ENCODE measurements at places on chromosomes 3 and 15.

DNA sequence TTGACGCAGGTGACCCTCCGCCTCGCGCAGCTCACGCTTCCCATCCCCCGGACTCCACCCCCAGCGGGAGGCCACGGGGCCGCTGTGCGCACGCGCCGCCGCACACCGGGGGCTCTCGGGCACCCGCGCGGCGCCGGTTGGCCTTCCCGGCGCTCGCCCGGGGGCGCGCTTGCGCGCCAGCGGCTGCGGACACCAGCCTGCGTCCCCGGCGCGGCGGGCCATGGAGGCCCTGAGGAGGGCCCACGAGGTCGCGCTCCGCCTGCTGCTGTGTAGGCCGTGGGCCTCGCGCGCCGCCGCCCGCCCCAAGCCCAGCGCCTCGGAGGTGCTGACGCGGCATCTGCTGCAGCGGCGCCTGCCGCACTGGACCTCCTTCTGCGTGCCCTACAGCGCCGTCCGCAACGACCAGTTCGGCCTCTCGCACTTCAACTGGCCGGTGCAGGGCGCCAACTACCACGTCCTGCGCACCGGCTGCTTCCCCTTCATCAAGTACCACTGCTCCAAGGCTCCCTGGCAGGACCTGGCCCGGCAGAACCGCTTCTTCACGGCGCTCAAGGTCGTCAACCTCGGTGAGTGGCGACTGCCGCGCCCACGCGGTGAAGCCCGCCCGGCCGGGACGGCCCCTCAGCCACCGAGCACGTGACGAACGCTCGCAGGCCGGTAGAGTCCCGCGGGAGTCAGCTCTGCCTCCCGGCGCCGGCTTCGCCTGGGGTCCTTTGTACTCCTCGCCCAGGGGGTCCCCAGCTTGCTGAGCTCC is at the start of gene C15orf61:
Gene C15orf61 (plus strand): TSS at position 103 of the 754 bp plus-strand sequence. CDS start 118 bp downstream, at position 221.
- DNase-seq = peak; percentile 81

DNA sequence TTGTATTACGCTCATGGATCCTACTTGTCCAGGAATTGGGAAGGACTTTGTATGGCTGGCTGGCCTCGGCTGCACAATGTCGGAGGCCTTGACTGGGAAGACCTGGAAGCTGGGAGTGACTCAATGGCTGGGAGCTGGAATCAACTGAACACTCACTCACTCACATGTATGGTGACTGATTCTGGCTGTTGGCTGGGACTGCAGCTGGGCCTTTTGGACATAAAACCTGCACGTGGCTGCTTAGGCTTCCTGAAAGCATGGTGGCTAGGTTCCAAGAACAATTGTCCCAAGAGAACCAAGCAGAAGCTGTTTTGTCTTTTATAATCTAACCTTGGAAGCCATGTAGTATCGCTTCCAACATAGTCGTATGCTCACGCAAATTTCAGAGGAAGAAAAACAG is 38.0 kb upstream of the CMTM8 start:
- DNase-seq = no peak

DNA sequence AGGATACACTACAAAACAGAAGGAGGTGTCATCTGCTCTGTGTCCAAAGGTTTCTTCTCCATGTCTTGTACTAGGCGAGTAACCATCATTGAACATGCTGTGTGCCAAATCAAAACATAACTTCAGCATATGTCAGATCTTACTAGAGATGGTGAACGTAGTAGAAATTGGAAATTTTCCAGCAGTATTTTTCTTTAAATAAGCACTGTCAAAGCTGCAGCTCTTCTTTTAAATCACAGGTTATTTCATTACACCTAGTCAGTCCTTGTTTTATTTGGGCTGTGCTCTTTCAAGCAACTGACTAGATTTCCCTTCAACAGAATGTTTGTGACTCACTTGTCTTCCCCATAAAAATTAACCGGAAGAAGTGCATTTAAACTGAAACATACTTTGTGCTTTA is 46.5 kb downstream of the MSL2 start:
- no peak for DNase-seq

GRCh38 chr3:123416647-123417046 is 32.2 kb downstream of the ADCY5 start:
- DNase-seq = no peak

DNA sequence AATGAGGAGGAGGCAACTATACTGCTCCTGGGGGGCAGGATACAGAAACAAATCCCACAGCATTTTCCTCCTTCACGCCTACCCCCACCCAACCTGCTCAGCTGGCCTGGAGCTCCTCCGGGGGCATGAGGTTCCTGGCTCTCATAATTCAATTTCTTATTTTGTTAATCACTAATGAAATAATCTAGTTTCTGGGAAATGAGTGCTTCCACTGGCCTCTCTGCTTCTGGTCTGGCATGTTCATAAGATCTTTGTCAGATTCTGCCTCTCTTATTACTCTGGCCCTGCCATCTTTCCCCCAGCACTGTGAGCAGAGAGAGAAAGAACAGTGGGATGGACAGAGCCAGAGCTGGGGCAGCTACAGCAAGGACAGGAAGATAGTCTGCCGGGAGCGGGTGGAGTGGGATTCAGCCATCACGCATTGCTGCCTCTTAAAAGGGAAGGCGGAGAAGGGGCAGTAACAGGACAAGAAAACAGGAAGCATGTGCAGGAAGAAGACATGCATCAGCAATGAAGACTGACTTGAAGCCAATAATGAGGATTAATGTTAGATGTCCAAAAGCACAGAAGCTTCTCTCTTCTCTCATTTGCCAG is 13.6 kb downstream of the RPAP1 start:
- DNase-seq = no peak

- no peak for DNase-seq
Measured at GRCh38 chr3:187264911-187265310, 26.6 kb downstream of the MASP1 start.

GRCh38 chr15:56759450-56759845 is 26.1 kb upstream of the ZNF280D start:
- no peak for DNase-seq

- DNase-seq = no peak
Measured at GRCh38 chr15:47333734-47334133, 383.6 kb upstream of the SEMA6D start.

GRCh38 chr15:47870956-47871625 is 153.8 kb downstream of the SEMA6D start:
- DNase-seq = no peak

DNA sequence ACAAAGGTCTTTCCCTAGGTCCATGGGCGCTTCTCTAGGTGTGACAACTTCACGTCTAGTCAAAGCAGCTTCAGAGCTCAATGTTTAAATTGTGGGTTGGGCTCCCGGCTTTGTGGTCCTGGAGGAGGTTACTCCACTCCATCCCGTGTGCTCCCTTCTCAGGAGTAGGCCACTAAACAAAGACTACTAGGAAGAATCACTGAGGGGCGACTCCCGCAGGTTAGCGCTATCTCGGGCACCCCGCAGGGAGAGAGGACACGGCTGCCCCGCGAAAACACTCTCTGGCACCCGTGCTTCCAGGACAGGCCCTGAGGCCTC is 500 bp downstream of the PARP6 start:
- DNase-seq = no peak

DNA sequence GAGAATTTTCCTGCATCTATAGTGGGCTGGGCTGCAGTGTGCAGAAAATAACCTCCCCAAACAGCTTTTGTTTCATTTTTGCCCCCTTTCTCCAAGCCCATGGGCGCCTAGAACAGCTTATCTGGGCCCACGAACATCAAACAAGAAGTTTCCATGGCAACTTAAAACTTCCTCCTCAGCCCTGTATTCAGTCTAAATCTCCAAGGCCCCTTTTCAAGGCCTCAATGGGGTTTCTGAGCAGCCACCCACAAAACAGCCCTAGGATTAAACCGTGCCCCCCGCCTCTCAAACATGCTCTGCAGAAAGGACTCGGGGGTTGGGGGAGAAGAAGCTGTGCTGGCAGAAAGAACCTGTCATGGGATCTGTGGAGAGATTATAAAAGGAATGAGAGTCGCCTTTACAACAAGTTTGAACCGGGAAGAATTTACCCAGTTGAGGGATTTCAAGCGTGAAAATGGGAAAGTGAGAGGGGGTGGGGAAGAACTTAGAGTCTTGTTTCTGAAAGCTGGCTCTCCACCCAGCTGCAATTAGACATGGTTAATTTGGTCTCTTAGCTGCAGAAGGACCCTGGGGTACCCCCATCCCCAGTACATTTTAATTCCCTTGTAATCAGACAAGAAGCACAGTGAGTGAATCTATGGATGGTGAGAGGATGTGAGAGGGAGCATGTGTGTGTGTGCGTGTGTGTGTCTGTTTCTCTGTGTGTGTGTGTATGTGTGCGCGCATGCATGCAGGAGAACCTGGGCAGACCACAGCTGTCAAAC is 4.3 kb upstream of the FAM107A start:
- no peak for DNase-seq

- DNase-seq = no peak
Measured at GRCh38 chr3:29488922-29489321, 208.1 kb downstream of the RBMS3 start.

Data from stimulated activated CD8-positive, alpha-beta memory T cell treated with anti-CD3 and anti-CD28 coated beads, Interleukin-15, amount 100 ng/mL, for 48 hours (primary cell).